EL (cell line): ENCODE measurements at places on chromosomes 3 and 15.
A peak's percentile ranks its signal among the peaks of the same experiment; 100 is the strongest.

DNA sequence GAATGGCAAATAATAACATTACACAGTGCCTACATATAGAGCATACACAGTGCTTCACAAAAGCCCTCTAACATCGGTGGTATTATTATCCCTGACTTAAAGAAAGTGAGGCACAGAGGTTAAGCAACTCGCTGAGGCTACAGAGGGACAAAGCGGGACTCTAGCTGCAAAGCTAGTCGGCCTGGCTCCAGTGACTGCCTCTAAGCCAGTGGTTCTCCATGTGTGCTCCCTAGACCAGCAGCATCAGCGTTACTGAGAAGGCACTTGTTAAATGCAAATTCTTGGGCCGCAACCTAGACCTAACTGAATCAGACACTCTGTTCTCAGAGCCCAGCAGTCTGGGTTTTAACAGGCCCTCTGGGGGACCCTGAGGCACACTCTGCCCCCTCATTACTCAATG, 33.1 kb upstream of the LIPC start:
- DNase-seq, result no peak

DNA sequence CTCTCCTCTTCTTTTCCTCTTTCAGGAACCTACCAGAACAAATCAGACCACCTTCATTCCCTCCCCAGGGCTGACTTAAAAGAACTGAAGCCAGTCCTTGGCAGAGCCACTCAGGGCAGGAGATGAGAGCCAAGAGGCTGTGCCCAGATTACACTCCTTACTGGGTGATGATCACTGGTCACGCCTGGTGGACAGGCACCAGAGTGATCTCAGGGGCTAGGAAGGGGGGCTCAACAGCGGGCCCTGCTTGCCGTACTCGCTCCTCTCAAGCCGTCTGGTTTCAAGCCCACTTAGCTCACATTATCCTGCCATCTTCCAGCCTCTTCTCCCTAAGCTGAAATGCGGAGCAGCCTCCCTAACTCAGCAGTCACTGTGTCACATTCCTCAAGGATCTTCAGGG, 1.7 kb upstream of the FAH start:
- DNase-seq, result no peak

DNA sequence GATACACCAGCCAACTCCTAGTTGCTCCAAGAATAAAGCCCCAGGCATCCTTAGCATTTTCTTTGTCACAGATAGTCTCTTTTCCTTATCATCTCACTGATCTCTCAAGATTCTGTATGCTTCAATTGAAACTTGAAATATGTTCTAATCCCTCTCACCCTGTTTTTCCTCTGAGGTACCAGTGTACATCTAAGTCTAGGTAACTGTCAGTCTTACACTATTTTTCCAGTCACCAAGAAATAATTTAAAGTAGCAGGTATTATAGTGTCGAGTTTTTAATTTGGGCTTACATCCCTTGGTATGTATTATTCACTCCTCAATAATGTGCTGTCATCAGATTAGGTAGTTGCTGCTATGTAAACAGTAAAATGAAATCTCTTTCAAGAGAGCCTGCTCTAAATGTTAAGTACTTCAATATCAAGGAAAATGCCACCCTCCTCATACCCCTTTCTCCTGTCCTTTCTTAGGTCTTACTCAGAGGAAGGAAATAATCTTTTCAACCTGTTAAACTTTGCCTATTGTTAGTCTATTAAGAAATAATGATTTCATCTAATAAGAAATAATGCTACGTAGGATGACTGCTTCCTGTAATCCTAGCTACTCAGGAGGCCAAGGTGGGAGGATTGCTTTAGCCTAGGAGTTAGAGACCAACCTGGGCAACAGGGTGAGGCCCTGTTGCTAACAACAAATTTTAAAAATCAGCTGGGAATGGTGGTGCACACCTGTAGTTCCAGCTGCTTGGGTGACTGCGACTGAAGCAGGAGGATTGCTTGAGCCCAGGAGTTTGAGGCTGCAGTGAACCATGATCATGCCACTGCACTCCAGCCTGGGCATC, 39.8 kb downstream of the TSC22D2 start:
- DNase-seq, result peak; percentile 57

- DNase-seq, result no peak
Observed at GRCh38 chr3:114867835-114868503, 279.1 kb downstream of the ZBTB20 start.

DNA sequence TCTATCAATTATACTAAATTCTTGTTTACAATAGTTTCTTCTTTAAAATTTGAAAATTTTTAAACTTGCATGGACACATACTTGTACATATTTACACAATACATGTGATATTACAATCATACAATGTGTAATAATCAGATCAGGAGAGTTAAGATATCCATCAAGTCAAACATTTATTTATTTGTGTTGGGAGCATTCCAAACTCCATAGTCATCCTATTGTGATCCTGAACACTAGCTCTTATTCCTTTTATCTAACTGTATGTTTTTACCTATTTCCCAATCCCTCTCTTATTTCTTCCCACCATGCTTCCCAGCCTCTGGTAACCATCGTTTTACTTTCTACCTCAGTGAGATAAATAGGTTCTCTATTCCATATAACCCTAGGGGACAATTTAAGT, 1219.2 kb downstream of the ZPLD1 start:
- no peak for DNase-seq

- DNase-seq, result no peak
Observed at GRCh38 chr3:65639444-65639843, 399.3 kb downstream of the MAGI1 start.

DNA sequence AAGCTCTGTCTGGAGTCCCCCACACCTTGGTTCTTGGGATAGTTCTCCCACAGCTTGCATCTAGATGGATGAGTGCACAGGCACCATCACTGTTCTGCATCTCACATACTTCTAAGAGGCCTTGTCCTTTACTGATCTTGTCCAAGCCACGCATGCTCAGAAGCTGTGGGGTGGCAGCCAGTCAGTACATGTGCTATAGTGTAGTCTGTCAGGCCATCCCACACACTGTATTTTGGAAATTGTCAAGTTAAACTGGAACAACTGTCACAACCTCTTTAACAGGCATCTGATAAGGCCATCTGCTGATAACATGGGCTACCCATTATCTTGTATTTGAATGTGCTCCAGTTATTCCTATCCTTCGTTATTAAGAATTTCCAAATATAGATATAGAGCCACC, 296.5 kb upstream of the AZI2 start:
- DNase-seq, result no peak

GRCh38 chr3:10574101-10574620, 68.8 kb upstream of the ATP2B2 start:
- DNase-seq, result no peak

DNA sequence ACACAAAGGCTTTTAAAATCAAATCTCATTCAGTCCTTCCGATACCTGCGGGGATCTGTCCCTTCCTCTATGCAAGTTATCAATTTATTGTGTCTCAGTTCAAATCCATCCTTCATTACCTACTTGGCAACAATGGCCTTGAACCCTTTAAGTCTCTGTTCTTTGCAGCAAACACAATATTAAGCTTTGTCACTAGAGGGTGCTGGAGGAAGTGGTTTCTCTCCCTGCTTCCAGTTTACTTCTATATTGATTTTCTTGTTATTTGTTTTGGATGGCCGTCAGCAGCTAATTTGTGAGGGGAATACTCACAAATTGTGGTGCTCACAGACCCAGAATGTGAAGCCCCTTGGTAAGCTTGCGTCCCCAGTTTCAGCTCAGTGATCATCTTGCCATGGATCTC, 278.3 kb downstream of the FGF12 start:
- DNase-seq, result no peak

- no peak for DNase-seq
Observed at GRCh38 chr3:134827213-134827612, 32.2 kb downstream of the EPHB1 start.

GRCh38 chr3:64059484-64060175, 36.3 kb upstream of the PSMD6 start:
- no peak for DNase-seq

GRCh38 chr3:42605546-42606173, 5.2 kb downstream of the NKTR start:
- no peak for DNase-seq

DNA sequence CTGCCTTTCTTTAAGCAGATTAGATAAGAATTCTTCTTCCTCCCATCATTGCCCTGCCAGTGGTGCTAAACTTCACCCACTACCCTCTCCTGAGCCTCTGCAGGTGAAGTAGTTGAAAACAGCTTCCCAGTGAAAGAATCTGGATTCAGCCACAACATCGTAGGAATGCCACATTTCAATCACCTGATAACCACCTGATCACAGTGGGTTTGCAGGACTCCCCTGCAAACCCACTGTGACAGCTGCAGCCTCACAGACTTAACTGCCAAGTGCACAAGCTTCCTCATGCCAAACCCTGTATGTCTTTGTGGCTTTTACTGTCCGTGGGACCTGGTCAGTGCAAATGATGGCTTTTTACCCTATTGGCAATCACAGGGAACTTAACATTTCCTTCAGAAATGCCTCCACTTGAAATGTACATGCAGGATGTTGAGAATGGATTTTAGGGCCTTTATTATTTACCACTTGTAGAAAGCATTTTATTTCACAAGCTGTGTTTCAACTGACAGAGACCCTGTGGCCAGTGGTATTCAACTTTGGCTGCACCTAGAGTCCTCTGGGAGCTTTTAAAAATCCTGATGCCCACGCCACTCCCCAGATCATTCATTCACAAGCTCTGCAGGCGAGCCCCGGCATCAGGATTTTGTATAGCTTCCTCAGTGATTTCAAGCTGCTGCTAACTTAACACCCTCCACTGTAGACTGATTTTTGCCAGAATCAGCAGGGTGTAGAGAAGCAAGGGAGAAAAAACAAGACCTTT, 49.1 kb downstream of the OXNAD1 start:
- no peak for DNase-seq

DNA sequence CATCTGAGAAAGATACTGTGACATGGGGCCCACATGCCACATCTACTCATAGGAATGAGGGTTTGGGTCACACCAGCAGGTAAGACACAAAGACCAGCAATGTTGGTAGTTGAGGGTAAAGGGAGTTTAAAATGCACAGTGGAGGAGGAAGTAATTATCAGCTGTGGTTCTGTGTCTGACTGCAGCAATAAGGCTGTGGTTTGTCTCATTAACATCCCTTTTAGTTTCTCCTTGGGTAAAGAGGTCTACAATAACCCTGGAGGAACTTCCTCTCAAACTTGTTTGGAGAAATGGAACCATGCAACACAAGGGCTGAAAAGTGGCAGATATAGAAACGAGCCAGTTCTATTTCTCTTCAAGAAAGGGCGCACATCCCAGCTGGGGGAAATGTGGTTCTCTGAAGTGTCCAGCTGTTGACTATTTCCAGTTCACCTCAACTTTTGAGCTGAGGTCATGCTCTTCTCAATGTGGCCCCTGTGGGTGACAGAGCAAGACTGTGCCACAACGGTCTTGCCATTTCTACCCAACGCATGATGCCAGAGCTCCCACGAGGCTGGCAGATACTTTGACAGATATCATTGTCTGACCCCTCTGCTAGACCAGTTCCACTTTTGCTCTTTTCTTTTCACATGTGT, 234.3 kb downstream of the SQOR start:
- no peak for DNase-seq

DNA sequence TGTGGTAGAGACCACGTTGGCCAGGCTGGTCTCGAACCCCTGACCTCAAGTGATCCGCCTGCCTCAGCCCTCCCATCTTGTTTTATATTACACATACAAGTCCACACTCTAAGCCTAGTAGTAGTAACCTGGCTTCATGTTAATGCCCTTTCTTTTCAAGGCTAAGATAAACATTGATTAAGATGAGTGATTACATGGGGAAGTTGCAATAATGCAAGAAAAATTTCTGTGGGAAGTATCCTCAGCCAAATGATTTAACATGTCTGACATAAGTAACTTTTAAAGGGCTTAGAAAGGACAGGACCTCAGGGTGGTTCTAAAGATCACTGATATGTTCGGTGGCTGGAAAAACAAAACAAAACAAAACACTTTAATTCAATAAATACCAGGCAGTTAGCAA, 72.1 kb downstream of the SFMBT1 start:
- DNase-seq, result peak; percentile 34

- peak; percentile 51 for DNase-seq
Observed at GRCh38 chr3:31768479-31769125, 212.5 kb downstream of the OSBPL10 start.

GRCh38 chr3:1609416-1609815, 489.2 kb upstream of the CNTN4 start:
- no peak for DNase-seq

GRCh38 chr15:57245130-57245529, 131.2 kb upstream of the CGNL1 start:
- DNase-seq, result no peak

GRCh38 chr3:144312702-144313101, 341.1 kb downstream of the DIPK2A start:
- peak; percentile 1 for DNase-seq

GRCh38 chr3:9744162-9744561, 5.6 kb upstream of the OGG1 start:
- no peak for DNase-seq

- DNase-seq, result no peak
Observed at GRCh38 chr3:14156843-14157561, 21.4 kb downstream of the XPC start.

- DNase-seq, result no peak
Observed at GRCh38 chr3:14602804-14603644, 48.5 kb upstream of the CCDC174 start.

- DNase-seq, result no peak
Observed at GRCh38 chr15:66878761-66879160, 176.7 kb downstream of the SMAD6 start.

DNA sequence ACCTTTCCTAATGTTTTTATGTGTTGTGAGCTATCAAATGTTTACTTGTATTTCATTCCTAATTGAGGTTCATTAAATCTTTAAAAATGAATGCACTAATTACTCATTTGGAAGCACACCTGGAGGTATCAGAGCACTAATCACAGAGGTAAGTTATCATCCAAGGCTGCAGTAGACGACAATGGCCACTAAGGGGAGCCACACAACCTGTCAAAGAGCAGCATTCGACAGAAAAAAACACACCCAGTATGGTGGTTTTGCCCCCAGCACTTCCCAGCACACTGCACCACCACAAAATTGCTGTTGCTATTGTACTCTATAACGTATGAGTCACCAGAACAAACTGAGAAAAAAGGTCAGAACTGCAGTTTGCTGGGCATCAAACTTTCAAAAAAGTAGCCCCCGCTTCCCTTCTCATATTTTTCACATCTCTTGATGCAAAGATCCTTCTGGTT, 205.9 kb upstream of the IGF1R start:
- peak; percentile 85 for DNase-seq

DNA sequence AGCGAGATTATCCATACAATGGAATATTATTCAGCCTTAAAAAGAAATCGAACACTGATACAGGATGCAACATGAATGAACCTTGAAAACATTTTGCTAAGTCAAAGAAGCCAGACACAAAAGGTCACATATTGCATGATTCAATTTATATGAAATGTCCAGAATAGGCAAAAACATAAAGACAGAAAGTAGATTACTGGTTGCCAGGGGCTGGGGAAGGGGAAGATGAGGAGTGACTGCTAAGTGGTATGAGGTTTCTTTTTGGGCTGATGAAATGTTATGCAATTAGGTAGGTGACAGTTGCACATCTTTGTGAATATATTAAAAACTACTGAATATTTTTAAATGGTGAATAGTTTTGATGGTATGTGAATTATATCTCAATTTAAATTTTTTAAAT, 38.3 kb downstream of the LRRFIP2 start:
- no peak for DNase-seq
